Stimulated activated CD8-positive, alpha-beta memory T cell treated with anti-CD3 and anti-CD28 coated beads, Interleukin-15, amount 100 ng/mL, for 4 hours (primary cell): ENCODE measurements at places on chromosomes 5 and 9.

GRCh38 chr9:112145886-112146285 is 29.2 kb downstream of the SUSD1 start:
- DNase-seq = no peak

DNA sequence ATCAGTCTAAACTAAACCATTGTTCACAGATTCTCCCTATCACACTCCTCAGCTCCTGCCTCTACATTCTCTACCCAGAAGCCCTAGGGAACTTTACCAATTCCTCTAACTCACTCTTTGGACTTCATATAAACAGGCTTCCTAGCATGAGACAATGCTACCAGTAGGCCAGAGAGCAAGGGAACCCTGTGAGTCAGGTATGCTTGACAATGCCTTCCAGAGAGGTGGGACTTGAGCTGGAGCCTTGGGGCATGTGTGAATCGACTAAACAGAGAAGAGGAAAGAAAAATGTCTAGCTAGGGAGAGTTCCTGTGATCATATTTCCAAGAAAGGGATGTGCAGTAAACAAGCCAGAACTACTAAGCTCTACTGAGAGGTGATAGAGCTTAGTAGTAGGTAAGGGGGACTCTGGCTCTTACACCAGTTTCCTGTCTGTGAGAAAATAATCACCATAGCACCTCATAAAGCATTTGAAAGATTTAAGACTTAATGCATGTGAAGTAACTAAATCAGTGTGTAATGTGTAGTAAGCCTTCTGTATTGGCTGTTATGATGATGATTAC is 6.4 kb upstream of the RFK start:
- no peak for DNase-seq

DNA sequence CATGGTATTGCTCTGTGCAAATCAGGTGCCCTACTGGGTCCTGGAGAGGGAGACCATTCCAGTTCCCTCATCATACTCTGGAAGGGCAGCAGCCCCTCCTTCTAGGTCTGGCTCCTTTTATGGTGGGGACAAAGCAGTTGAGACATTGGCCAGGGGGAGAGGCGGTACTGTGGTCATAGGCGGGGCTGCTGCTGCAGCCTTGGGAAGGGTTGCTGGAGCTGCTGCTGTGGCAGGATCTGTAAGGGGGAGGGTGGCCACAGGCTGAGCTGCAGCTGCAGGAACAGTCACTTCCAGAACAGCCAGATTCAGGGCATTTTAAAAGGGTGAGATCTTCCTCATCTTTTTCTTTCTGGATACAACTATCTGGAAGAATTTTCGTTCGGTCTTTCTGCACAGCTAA is 233.0 kb upstream of the SGCD start:
- DNase-seq = no peak

- DNase-seq = no peak
Measured at GRCh38 chr5:28543473-28544098, 1505.2 kb upstream of the CDH9 start.

- no peak for DNase-seq
Measured at GRCh38 chr5:30581198-30581935, 612.1 kb upstream of the CDH6 start.

DNA sequence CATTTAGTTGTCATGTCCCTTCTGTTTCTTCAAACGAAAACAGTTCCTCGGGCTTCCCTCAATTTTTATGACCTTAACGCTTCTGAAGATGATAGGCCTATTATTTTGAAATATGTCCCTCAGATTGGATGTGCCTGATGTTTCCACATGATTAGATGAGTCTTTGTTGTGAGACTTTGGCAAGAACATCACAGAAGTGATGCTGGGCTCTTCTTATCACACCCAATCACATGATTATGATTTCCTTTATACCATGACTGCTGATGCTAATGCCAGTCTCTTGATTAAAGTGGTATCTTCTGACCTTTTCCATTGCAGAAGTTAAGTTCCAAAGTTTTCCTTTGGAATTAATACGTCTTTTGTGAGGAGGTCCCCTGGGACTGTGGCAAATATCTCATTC is 175.7 kb downstream of the SAXO1 start:
- DNase-seq = no peak

DNA sequence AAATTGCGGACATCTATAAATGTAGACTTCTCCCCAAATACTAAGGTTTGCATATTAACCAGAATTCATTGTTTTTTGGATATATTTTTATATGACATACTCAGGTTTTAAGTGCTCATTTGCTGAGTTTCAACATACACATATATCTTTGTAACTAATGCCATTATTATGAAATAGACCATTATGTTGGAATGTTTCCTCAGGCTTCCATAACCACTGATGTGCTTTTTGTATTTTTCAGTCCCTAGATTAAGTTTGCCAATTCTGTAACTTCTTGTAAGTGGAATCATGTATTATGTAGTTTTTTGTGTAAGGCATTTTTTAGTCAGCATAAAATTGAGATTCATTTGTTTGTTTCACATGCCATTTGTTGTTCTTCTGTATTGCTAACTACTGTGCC is 32.1 kb downstream of the HSPA4 start:
- DNase-seq = no peak

DNA sequence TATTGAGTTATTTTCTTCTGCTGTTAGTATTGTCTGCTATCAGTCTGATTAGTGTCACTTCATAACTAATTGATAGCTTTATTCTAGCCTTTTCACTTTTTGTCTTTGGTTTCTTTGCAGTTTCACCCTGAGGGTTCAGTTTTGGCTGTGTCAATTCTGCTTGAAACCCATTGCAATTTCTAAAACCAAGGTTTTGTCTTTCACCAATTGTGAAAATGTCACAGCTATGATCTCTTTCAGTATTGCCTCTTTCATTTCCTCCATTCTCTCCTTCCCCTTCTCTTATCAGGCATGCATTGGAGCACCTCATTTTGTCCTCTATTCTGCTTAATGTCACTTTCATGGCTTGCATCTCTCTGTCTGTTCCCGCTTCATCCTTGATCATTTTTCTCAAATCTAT is 248.1 kb downstream of the YTHDC2 start:
- no peak for DNase-seq

DNA sequence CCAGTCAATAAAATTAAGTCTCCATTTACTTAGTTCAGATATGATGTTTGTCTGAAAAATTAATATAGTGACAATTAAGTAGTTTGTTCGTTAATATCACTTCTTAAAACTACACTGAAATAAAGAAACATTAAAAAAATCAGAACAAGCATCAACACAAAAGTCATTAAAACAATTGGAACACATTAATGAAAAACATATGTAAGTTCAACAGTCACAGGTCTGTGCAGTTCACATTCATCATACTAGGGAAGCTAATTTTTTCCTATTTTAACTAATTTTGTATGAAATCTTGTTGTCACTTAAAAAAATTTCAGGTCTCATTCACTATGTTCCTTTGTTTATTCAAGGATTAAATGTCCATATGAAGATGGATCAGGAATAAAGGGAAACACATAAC is 22.5 kb downstream of the POC5 start:
- DNase-seq = no peak

DNA sequence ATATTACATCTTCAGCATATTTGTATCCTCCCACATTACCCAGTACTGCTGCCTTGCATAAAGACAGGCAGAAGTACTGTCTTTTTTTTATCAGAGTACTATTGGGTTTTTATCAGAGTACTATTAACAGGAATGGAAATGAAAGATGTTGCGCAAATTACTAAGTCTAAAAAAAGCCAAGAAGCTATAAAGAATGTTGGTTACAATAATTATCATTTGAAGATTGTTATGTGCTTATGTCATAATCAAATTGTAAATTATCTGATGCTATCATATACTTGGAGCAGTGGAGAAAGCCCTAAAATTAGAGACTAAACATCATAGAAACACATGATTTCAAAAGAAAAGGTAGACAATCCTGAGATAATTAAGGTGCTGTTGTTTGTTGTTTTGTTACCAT is 188.8 kb downstream of the CCDC192 start:
- no peak for DNase-seq

DNA sequence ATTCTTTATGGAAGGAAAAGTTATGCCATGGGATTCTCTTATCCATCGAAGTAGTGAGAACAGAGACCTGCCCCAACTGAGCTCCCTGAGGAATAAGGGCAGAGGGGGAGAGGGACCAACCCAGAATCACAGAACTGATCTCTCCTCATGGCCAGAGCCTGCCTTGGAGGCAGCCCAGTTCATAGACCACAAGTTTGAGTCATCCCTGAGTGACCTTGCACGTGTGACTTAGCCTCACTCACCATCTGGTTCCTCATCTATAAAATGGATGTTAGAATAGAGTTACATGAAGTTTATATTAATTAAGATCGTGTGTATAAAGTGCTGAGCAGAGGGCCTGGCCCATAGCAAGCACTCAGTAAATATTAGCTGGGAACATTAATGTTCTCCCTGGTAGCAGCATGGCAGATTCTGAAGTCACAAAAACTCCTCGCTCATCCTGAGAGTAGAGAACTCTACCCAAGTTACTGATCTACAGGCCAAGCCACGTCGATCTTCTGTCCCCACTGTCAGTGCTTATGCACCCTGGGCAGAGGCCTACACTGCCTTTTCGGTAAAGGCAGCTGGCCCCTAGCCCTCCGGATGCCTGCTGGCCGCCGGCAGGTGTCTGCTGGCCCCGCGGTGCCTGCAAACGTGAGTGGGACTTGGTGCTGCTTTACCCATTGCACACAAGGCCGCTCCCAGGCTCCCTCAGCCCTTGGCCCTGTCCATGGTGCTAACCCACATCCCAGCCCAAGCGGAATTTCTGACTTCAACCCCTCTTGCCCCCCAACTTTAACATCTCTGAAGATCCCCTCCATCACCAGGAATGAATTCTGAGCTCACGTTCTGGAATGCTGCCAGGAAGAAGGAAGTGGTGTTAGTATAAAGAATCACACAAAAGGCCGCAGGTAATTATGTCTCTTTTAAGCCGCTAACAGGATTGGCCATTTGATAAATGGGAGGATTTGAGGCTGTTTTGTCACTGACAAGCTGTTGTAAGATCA is 61.1 kb upstream of the ARAP3 start:
- no peak for DNase-seq

- no peak for DNase-seq
Measured at GRCh38 chr9:128642675-128643245, 13.9 kb downstream of the DYNC2I2 start.

DNA sequence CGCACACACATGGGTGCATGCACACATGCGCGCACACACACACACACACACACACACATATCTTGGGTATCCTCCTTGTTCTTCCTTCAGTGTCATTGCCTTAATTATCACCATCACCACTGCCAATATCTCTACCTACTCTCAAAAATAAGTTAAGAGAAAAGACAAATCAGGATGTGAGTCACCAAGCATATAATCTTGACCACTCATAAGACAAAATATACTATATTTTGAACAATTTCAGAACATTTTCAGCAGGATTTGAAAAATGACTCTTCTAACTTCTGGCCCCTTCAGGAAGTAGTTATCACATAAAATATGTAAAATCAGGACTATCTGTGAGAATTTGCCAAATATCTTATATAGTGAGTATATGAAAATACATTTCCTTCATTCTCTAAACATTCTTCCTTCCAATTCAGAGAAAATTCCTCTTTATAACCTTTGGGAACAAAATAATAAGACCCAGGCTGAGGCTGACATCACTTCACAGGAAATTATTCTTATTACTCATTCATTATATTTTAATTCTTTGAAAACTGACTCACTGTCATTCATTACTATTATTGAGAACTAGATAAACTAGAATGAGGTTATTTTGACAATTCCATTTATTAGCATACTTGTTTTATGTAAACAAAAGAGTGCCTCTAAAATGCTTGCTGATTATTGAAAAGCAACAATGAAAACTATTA is 772.0 kb upstream of the ACO1 start:
- DNase-seq = no peak

GRCh38 chr5:173204185-173204979 is 30.6 kb downstream of the NKX2-5 start:
- DNase-seq = no peak

- DNase-seq = no peak
Measured at GRCh38 chr5:180339583-180340183, 13.5 kb downstream of the GFPT2 start.

DNA sequence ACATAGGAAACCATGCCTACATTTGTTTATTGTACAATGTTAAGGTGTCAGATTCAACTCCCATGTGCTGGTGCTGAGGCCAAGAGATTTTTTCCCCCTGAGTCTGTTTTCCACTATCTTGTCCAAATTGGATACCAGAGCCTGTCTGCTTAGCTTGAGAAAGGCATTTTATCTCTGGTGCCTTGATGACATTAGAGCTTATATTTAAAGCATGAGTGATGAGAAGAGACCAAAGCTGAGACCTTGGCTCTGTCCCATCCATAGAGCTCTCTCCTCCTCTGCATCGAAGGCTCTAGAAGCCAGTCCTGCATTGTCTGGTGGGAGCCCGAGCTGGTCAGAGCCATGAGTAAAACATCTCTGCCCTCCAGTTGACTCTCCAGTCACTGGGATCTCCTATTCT is 10.4 kb upstream of the PPP2CA start:
- DNase-seq = no peak

DNA sequence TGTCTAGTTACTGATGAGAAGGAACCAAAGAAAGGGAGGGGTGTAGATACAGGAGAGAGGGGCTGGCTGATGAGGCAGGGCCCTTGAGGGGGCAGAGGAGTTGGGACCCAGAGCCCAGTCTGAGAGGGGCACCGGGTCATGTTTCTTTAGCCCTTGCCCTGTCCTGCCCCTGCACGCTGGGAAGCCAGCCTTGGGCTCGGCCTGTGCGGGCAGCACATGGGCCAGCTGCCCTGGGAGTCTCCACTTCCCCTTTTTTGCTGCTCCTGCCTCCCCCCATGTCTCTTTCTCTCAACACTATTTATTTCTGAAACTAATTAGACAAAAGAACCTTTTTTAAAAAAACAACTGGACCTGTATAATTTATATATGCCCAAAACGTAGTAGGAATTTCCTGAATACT is 20.5 kb downstream of the MVB12B start:
- no peak for DNase-seq

- DNase-seq = no peak
Measured at GRCh38 chr5:143217065-143217803, 186.3 kb downstream of the NR3C1 start.

- no peak for DNase-seq
Measured at GRCh38 chr9:118444403-118444802, 740.2 kb downstream of the TLR4 start.

GRCh38 chr9:74245866-74246497 is 251.2 kb upstream of the RORB start:
- DNase-seq = no peak

- no peak for DNase-seq
Measured at GRCh38 chr9:105242557-105242956, 1.9 kb upstream of the SLC44A1 start.

- DNase-seq = no peak
Measured at GRCh38 chr9:4192450-4192849, 107.4 kb downstream of the GLIS3 start.

- no peak for DNase-seq
Measured at GRCh38 chr9:1939926-1940368, 75.2 kb upstream of the SMARCA2 start.
